Hematopoietic multipotent progenitor cell treated with erythropoietin and hydrocortisone succinate and interleukin-3 and kit ligand, for 4 days (in vitro differentiated cells): ENCODE measurements at places on chromosomes 4 and X.
A peak's percentile ranks its signal among the peaks of the same experiment; 100 is the strongest.

- DNase-seq = peak; percentile 81
Measured at GRCh38 chr4:150960818-150961217, 54.3 kb downstream of the LRBA start.

DNA sequence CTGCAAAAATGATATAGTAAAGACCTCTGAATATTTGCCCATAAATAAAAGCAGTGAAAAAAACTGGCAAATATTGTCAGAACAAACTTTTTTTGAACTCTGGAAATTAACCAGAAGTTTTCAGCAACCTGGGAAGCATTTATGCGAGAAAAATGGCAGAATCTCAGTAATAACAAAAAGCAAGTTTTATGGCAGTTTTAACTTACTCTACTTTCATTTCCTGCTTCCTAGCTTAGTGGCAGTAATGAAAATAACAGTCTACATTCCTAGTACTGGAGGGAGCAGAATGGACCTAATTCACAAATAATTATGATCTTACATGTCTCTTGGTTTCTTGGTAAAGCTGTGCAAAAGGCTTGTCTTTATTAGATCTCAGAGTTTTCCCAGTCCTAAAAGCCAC, 460.1 kb downstream of the NAF1 start:
- no peak for DNase-seq

DNA sequence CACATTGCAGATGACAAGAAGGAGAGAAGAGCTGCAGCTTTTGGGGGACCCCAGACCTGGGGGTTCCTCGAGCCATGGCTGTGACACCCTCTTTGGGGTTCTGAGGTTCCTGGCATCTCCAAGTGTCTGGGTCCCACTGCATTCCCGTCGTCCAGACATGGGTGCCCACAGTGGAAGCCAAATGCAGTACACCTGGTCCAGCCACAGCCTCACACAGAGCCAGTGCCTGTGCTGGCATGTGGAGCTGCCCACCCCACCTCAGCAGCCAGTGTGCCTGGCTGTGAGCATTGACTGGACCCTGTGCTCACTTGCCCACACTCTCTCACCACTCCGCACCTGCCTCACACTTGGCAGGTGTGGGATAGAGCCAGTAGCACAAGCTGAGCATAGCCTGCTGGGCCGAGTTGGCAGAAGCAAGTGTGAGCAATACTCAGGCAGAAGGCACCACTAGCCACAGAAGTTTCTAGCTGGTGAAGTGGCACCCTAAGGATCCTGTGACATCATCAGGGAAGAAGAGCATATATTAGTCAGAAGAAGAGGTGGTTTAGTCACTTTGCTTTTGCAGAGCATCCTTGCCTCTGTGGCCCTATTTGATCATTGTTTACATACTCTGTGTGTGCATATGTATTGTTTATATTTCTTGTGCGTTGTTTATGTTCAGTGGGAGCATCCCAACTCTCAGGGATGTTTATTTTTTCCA, 65.0 kb upstream of the MAGEB2 start:
- DNase-seq = no peak

- no peak for DNase-seq
Measured at GRCh38 chr4:126046081-126046614, 731.4 kb downstream of the FAT4 start.

- no peak for DNase-seq
Measured at GRCh38 chrX:154827194-154828015, 7.1 kb downstream of the SMIM9 start.

GRCh38 chrX:139826065-139827044, 106.5 kb downstream of the ATP11C start:
- DNase-seq = peak; percentile 35

GRCh38 chr4:13538427-13538973, 5.8 kb downstream of the NKX3-2 start:
- DNase-seq = no peak

DNA sequence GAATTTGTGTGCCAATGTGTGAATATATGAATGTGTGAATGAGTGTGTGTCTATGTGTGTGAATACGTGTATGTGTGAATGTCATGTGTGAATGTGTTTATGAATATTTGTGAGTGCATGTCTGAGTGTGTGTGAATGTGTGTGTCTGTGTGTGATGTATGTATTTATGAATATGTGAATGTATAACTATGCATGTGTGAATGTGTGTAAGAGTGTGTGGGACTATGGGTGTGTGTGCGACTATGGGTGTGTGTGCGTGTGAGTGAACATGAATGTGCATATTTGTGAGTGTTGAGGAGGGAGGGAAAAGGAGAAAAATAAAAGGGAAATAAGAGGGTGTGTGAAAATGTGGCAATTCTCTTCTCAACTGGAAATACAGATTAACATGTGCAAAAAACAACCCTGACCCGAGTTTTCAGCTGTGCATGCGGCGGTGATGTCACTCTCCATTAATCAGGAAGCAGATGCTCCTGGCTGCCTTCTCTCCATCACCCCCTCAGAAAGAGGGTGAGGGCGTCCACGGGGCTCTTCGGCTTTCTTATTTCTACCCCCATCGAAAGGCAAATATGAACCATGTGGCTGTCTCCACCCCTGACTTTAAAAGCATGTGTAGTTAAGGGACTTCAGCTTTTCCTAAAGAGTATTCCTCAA, 219.8 kb downstream of the MAML3 start:
- peak; percentile 24 for DNase-seq

- DNase-seq = no peak
Measured at GRCh38 chr4:20652226-20652885, 47.9 kb upstream of the PACRGL start.

DNA sequence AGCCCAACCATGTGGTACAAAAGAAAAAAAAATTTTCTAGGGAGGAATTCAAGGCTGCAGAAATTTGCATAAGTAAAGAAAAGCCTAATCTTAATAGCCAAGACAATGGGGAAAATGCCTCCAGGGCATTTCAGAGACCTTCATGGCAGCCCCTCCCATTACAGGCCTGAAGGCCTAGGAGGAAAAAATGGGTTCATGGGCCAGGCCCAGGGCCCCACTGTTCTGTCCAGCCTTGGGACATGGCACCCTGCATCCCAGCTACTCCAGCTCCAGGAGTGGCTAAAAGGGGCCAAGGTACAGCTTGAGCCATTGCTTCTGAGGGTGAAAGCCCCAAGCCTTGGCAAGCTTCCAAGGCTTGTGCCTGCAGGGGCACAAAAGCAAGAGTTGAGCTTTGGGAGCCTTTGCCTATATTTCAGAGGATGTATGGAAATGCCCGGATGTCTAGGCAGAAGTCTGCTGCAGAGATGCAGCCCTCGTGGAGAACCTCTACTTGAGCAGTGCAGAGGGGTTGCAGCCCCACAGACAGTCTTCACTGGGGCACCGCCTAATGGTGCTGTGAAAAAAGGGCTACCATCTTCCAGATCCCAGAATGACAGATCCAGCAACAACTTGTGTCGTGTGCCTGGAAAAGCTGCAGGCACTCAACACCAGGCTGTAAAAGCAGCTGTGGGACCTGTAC, 111.0 kb downstream of the ANXA10 start:
- DNase-seq = no peak

DNA sequence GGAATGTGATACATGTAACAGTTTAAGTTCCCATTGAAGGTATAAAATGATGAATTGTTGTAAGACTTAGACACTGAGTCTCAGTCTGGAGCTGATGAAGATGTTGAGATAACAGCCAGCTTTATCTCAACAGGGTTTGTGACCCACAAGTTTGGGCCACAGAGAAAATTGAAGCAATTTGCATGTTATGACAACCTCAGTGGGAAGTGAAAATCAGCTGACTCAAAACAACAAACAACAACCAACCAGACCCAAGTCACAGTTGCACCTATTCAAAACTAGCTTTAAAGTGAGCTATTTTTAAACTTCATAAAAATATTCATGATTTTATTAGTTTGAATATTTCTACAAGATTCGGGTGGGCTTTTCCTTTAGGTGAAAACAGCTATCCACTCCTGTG, 8.0 kb downstream of the SFRP2 start:
- no peak for DNase-seq

DNA sequence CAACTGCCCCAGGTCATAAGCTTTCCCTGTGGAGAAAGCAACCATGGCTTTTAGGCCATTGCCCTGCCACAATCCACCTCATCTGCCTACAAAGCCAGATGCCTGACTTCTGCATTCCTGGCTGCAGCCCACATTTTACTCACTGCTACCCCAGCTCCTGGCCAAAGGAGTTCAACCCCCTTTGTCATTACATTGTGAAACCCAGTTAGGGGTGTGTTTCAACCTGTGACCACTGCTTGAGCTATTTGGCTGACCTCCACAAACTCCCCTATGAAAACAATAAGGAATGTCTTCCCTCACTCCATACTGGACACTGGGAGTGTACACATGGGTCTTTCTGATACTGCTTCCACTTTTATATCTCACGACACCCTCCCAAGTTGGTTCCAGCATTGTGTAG, 589.2 kb downstream of the SH3BGRL start:
- no peak for DNase-seq

GRCh38 chr4:60579335-60579734, 620.8 kb upstream of the ADGRL3 start:
- no peak for DNase-seq

DNA sequence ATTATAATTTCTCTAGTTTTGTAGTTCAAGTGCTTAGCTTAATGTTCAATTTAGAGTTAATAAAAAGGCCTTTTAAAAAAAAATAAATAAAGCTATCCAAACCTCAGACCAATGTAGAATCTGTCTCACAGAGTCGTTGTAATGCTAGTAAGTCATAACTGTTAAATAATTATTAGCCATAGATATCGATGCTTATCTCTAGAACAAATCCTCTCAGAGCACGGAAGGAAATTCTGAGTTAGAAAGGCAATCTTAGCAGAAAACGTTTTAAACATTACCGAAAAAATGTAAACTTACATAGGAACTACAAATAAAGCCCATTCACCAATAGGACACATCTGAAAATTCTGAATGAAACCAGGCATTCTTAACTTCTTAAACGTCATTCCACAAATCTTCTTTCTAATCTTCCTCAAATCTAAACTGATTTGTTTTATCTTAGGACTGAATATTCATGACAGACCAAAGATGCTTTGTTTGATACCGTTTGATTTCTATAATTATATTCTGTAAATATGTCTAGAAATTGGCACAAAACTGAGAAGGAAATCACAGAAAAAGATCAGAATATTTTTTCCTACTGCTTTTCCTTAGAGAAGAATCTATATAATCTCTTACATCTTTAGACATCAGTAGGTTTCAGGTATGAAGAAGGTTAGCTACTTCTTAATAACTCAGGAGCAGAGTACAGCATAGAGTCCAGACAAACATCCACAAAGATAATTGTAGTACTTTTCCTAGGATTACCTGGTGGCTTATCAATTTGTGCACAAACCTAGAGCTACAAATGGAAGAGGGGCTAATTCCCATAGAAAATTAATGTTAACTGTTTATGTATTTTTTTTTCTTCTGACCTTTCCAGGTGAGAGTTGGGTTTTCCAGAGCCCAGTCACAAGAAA, 140.7 kb downstream of the BTC start:
- DNase-seq = no peak

DNA sequence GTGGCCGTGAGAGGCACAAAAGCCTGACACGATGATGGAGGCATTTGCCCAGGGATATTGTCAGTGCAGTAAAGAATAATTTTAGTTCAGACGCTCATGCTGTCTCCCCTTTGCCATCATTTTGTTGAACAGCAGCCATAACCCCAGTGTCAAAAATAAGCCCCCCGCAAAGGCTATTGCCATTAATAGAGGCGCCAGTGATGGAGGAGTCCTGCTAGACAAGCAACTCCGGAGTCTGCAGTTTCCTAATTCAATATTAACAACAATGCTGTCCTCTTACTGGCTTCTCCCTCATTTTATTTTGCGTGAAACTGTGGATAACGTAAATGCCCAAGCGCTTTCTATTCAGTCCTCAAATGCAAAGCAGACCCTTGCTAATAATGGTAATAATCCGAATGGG, 603 bp upstream of the SMS start:
- no peak for DNase-seq

GRCh38 chr4:159212675-159213293, 109.9 kb downstream of the RAPGEF2 start:
- DNase-seq = no peak

DNA sequence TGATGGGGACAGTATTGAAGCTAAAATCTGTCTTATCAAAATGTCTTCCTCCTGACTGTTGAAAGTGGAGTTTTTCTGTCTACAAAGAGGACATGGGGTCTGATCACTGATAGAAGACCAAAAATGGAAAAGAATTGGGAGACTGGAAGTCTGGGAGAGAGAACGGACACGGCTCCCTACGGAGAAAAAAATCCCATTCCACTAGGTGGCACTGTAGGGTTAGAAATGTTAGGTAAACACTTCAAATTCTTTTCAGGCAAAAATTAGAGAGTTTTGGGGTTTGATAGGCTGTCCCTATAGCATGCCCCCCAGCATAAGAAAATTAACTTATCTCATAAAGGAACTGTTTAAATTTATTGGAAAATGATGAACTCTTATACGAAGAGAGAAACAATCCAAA, 200.5 kb downstream of the FAM133A start:
- peak; percentile 49 for DNase-seq
